ENCODE measurements at places on chromosomes 16 and 17. TPM values are rescaled to one million over a fixed set of nuclear protein-coding genes. Genes with fewer than 3 reads are reported as not detected.

Gene CETP
- not detected for total RNA-seq

DNA sequence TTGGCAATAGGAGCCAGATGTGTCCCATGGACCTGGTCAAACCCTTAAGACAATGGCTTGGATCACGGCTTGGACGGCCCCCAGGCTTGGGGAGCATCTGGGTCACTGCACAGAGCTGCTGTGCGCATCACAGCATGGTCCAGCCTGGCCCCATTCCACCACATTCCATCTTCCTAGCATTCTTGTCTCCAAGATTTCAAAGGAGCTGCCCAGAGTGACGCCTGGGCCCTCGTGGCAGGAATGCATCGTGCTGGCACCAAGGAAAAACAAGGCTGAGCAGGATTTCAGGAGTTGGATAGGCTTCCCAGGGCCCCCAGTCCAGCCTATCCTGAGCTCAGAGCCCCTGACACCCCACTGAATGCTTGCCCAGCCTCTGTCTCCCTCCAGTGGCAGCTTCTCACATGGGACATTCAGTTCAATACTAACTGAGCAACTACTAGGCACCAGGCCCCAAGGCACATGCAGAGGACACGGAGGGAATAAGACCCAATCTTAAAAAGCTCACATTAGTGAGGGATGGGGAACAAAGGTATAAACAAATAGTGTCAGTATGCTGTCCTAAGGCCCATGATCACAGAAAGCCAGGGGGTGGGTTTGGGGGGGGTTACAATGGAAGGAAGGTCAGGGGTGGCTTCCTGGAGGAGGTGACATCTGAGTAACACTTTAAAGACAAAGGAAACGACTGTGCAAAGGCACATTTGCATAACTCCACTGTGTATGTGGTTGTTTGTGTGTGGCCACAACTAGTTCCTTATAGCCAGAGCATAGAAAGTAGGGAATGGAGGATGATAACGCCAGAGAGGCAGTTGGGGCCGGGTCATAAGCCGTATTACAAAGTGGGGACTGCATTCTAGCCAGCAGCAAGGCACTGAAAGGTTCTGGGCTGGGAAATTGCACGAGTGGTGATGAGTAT, 34.1 kb downstream of the TK2 start:
- no peak overlapping the region for H3K27ac ChIP-seq
- peak; percentile 67 for DNase-seq
- H3K27me3 ChIP-seq = no peaks in the 10 kb centered on the region
- peaks cover 14% of the 10 kb centered on the region for H3K4me1 ChIP-seq

GRCh38 chr16:17743578-17743977, 272.8 kb upstream of the XYLT1 start:
- no peaks in the 10 kb centered on the region for H3K27me3 ChIP-seq
- peaks cover 28% of the 10 kb centered on the region for H3K4me1 ChIP-seq
- no peak overlapping the region for H3K4me3 ChIP-seq
- no peak for DNase-seq

DNA sequence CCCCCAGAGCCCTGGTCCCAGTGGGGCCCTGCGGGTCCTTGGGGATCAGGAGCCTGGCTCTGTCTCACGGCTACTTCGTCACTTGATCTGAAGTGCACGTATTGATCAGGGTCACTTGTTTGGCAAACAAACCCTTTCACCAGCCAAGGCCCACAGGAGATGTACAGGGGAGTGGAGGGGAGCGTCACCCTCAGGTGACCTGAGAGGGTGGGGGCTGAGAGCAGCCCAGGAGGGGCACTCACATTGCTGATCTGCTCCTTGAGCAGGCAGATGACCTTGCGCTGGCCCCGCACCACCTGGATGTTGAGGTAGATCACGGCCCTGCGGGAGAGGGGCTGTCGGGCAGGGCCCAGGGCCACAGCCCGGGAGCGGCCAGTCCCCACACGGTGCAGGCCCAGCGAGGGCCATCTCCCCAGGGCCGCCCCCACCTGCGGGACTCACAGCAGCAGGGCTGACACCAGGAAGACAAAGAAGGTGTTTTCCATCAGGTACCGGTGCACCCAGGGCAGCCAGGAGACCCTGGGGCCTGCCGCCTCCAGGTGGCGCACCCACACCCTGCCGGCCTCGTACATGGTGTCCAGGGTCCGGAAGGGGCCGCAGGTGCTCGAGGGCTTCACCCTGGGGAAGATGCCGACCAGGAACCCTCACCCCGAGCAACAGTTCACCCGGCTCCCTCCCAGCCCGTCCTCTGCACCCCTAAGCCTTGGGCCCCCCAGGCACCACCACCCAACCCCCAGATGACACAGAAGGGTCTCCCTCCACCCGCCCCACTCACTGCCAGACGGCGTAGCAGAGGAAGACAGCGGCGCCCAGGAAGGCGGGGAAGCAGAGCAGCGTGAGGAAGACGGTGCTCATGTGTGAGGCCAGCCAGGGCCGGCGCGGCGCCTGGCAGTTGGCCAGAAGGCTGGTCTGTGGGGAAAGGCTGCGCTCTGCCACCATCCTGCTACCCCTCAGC, 11.3 kb downstream of the TMC6 start:
- H3K27me3 ChIP-seq = no peaks in the 10 kb centered on the region
- H3K27ac ChIP-seq = 0 out of 2 replicates have a peak overlapping the region, but pooled peaks have one; percentile 55
- H3K4me1 ChIP-seq = no peaks in the 10 kb centered on the region
- no peak overlapping the region for H3K4me3 ChIP-seq
- no peaks in the 10 kb centered on the region for H3K36me3 ChIP-seq
- peak; percentile 79 for DNase-seq

- H3K36me3 ChIP-seq = no peaks in the 10 kb centered on the region
- H3K4me3 ChIP-seq = peak overlapping the region; percentile 1
- H3K4me1 ChIP-seq = peaks cover 9% of the 10 kb centered on the region
- no peaks in the 10 kb centered on the region for H3K27me3 ChIP-seq
- H3K27ac ChIP-seq = peak overlapping the region; percentile 15
Observed at GRCh38 chr17:16255481-16255921, 38.5 kb downstream of the PIGL start.

DNA sequence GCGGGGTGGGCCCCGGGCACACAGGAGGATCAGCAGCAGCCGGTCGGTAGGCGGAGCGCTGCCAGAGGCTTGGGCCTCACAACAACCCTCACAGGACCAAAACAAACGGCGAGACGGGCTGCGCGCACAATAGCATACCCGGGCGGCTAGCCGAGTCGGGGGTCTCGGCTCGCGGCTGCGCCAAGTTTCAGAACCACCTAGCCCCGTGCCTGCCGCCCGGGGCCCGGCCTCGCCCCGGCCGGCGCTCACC, 732 bp downstream of the ULK2 start:
- H3K27ac ChIP-seq = no peak overlapping the region
- H3K4me1 ChIP-seq = peaks cover 8% of the 10 kb centered on the region
- peaks cover 33% of the 10 kb centered on the region for H3K27me3 ChIP-seq

GRCh38 chr17:78000341-78000740, 41.8 kb downstream of the TNRC6C start:
- no peak overlapping the region for H3K4me3 ChIP-seq
- H3K4me1 ChIP-seq = peaks cover 31% of the 10 kb centered on the region
- H3K36me3 ChIP-seq = 0 out of 2 replicates have a peak, but pooled peaks cover under 1% of the 10 kb centered on the region

- H3K27ac ChIP-seq = no peak overlapping the region
- no peak overlapping the region for H3K4me3 ChIP-seq
- peaks cover 11% of the 10 kb centered on the region for H3K4me1 ChIP-seq
Observed at GRCh38 chr16:68490829-68491575, 42.7 kb upstream of the SMPD3 start.

DNA sequence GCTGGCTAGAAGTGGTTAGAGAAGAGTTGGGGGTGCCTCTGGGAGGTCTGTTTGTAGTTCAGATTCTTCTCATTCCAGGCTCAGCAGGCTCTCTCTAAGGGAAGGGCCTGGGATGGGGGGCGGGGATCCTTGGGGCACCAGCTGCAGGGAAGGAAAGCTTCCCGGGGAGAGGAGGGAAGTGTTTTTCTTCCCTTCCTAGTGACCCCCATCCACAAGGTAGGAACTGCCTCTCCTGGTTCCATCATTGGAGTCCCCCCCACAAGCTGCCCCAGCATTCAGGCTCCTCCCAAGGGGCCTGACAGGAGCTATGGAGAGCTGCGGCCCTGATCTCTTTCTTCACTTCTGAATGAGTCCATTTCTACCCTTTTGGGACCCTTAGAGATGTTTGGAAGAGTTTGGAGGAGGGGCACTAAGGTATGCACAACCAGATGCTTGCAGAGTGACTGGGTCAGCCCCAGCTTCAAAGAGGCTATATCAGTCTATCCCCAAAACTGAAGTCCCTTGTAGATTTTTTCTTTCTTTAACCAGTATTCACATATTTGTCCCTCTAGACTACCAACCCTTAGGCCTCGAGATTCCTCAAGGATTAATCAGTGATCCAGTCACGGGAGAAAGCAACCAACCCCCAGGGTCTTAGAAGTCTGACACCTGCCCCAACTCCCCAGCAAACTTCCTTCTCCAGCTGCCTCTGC, 13.9 kb upstream of the FZD2 start:
- 0 out of 2 replicates have a peak overlapping the region, but pooled peaks have one; percentile 21 for H3K27ac ChIP-seq
- no peaks in the 10 kb centered on the region for H3K36me3 ChIP-seq
- peak; percentile 99 for DNase-seq

Data from GM23338 (cell line).